Colonic mucosa (tissue), 4 donors: ENCODE measurements at places on chromosomes 7 and 10. TPM values are rescaled to one million over a fixed set of nuclear protein-coding genes. Genes with fewer than 3 reads are reported as not detected.

DNA sequence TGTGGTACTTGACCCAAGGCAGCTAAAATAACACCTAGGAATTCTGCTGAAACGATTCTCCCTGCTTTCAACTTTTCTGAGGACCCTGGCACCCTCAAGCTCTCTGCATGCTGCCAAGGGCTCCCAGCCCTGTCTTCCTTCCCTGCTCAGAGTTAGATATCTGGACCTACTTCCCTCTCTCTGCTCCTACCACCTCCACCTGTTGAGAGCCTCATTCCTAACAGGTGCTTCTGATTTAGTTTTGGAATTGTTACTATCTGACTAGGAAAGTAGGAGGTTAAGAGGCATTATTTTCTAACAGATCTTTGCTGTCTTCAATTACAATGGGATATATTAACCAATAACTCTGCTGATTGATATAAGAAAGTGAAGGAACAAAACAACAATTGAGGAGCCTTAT, 253.8 kb downstream of the FZD1 start:
- no peaks in the 10 kb centered on the region for H3K36me3 ChIP-seq
- DNase-seq = no peak
- H3K4me3 ChIP-seq = no peak overlapping the region

GRCh38 chr10:77284797-77285196, 352.8 kb downstream of the KCNMA1 start:
- H3K4me1 ChIP-seq = no peaks in the 10 kb centered on the region
- H3K27ac ChIP-seq = no peak overlapping the region
- H3K4me3 ChIP-seq = no peak overlapping the region
- no peak for DNase-seq
- no peaks in the 10 kb centered on the region for H3K36me3 ChIP-seq

DNA sequence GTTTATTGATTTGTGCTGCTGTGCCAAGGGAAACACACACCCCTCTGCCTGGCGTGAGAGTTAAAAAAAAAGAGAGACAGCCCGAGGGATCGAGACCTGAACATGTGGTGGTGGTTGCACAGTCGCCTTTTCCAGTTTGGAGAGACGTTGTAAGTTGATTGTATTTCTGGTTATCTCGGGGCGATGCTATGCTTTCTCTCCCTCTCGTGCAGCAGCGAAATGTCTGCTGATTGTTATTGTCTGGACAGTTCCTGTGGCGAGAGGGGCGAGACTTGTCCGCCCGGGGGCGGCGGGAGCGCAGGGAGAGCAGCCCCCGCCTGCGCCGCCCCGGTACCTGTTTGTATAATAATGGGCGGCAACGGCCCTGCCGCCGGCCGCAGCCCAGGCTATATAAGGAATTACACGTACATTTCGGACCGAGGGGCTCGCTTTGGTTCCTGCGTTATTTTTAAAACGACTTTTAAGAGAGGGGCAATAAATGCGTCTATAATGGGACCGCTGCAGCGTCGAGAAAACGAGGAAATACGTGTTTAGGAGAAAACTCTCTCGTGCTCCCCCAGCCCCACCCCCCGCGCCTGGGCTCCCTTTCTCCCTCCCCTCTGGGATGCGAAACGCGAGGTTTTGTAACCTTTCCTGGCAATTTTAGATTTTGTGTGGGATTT, 1.7 kb downstream of the ZEB1 start:
- H3K4me1 ChIP-seq = no peaks in the 10 kb centered on the region
- H3K27me3 ChIP-seq = peaks cover 10% of the 10 kb centered on the region
- peak; percentile 29 for DNase-seq
- H3K27ac ChIP-seq = peak overlapping the region; percentile 83
- H3K4me3 ChIP-seq = peak overlapping the region; percentile 48

- no peak for DNase-seq
- H3K27me3 ChIP-seq = no peaks in the 10 kb centered on the region
- H3K36me3 ChIP-seq = no peaks in the 10 kb centered on the region
- H3K27ac ChIP-seq = peak overlapping the region; percentile 47
- no peaks in the 10 kb centered on the region for H3K4me1 ChIP-seq
Observed at GRCh38 chr10:10796061-10796773, 221.5 kb upstream of the CELF2 start.

- no peak overlapping the region for H3K4me3 ChIP-seq
- no peaks in the 10 kb centered on the region for H3K27me3 ChIP-seq
- H3K4me1 ChIP-seq = no peaks in the 10 kb centered on the region
- DNase-seq = no peak
Observed at GRCh38 chr7:150564566-150564965, 2.6 kb upstream of the GIMAP4 start.

DNA sequence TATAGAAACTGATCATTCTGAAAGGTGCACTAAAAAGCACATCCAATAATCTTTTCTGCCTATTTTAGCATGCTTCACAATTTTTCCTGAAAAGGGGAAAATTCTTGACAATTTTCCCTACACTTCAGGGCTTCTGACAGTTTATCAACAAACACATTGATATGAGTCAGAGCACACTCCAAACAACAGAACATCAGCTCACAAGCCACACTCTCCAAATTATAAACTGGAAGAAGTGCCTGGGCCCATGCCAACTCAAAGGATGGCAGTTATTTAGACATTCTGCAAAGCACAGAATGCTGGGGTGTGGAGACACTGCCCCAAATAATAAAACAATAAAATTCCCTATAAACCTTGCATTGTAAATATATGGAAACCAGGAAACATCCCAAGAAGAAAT, 90.8 kb downstream of the ELAPOR2 start:
- peaks cover 9% of the 10 kb centered on the region for H3K4me1 ChIP-seq
- no peak overlapping the region for H3K4me3 ChIP-seq

DNA sequence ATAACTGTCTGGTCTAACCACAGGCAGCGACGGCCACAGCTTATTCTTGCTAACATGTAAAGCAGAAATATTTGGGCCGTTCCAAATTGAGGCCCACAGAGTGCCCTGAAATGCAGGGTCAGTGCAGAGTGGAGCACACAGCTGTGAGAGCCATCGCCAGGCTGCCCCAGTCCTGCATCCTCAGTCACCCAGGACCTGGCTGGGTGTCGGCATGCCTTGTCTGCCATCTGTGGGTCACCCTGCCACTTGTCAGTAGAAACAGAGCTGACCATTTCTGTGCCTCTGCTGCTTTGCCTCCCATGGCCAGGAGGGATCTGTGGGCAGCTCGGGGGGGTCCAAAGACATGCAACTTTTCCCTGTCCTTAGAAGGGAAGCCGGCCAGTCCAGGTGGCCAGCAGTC, 57.3 kb upstream of the BTBD16 start:
- H3K27me3 ChIP-seq = no peaks in the 10 kb centered on the region
- H3K36me3 ChIP-seq = peaks cover 8% of the 10 kb centered on the region
- no peaks in the 10 kb centered on the region for H3K4me1 ChIP-seq
- no peak for DNase-seq
- H3K4me3 ChIP-seq = no peak overlapping the region
- no peak overlapping the region for H3K27ac ChIP-seq

DNA sequence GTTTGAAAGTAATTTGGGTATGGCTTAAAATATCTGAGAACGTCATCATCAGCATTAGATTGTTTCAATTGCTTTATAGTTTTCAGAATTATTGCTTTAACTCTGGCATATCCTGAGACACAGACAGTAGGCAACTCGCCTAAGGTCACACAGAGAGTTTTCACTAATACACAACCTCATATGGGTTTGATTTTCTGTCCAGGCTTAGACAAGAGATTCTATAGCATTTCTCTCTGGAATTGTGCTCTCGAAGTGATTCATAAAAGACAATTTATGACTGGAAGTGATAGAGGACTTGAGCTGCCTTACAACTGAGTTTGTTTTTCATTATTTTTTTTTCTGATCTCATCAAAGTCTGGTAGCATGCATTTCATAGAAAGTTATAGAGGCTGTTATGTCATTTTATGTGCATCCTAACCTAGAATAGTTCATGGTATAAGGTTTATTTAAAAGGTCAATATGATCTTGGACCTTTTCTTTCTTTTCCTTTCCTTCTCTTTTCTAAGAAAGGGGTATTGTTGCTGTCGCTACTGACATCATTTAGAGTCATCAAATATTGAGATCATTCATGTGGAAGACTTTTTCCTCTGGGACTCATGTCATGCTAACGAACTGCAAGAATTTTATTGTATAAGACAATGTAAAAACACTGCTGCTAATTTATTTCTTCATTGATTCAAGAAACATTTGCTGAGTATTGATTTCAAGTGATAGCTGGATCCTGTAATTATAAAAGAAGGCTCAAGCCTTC, 278.2 kb downstream of the PLXDC2 start:
- H3K27ac ChIP-seq = no peak overlapping the region
- no peaks in the 10 kb centered on the region for H3K27me3 ChIP-seq

GRCh38 chr7:149771720-149772240, 1.6 kb downstream of the ZNF467 start:
- no peaks in the 10 kb centered on the region for H3K36me3 ChIP-seq
- no peaks in the 10 kb centered on the region for H3K27me3 ChIP-seq
- H3K4me3 ChIP-seq = peak overlapping the region; percentile 53
- peak; percentile 90 for DNase-seq
- peaks cover 5% of the 10 kb centered on the region for H3K4me1 ChIP-seq
- H3K27ac ChIP-seq = no peak overlapping the region

DNA sequence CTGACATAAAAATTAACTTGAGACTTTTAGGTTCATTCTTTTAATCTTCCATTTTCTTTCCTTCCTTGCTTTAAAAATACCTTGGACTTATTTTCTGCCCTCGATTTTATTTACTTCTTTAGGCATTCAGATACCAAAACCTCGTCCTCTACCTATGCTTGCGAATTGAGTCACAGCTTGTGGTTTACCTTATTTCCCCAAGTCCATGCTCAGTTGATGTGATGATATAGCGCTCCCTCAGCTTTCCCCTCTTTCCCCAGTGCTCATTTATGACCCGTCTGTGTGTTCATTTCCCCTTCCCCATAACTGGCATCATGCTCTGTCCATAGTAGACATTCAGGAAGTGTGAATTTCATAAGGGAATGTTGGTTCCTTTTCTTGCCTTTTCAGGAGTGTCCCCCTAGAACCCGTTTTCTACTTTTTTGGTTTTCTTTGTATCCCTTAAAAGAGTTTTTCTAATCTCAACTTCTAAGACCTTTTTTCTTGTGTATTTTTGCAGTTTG, 19.1 kb upstream of the PRKRIP1 start:
- no peak overlapping the region for H3K27ac ChIP-seq
- no peaks in the 10 kb centered on the region for H3K27me3 ChIP-seq
- DNase-seq = no peak
- H3K4me1 ChIP-seq = no peaks in the 10 kb centered on the region

GRCh38 chr7:74033372-74034311, 5.7 kb downstream of the ELN start:
- no peaks in the 10 kb centered on the region for H3K4me1 ChIP-seq
- DNase-seq = no peak
- H3K36me3 ChIP-seq = no peaks in the 10 kb centered on the region
- H3K27ac ChIP-seq = no peak overlapping the region
- no peak overlapping the region for H3K4me3 ChIP-seq

GRCh38 chr10:101095550-101096213, 33.9 kb downstream of the KAZALD1 start:
- no peaks in the 10 kb centered on the region for H3K27me3 ChIP-seq
- H3K4me1 ChIP-seq = no peaks in the 10 kb centered on the region
- H3K36me3 ChIP-seq = no peaks in the 10 kb centered on the region
- no peak overlapping the region for H3K4me3 ChIP-seq
- H3K27ac ChIP-seq = no peak overlapping the region

- H3K4me3 ChIP-seq = no peak overlapping the region
- no peak for DNase-seq
- H3K36me3 ChIP-seq = no peaks in the 10 kb centered on the region
- H3K27me3 ChIP-seq = no peaks in the 10 kb centered on the region
Observed at GRCh38 chr7:13099154-13099795, 411.8 kb downstream of the ARL4A start.

The SLC29A4 gene
- total RNA-seq = 20.7 TPM

The SHTN1 gene
- total RNA-seq = 30.9 TPM

The RSBN1L gene
- total RNA-seq = 20.1 TPM

The IL15RA gene
- 11.5 TPM for total RNA-seq

The GPR26 gene
- total RNA-seq = not detected

The HIF1AN gene
- 42.4 TPM for total RNA-seq

The BLNK gene
- 13.5 TPM for total RNA-seq

The AZGP1 gene
- 4.6 TPM for total RNA-seq
